NK-92 treated with Interleukin-12 subunit alpha and Interleukin-12 subunit beta, amount 100 ng/mL, for 24 hours (cell line): ENCODE measurements at places on chromosomes 7 and 10.

DNA sequence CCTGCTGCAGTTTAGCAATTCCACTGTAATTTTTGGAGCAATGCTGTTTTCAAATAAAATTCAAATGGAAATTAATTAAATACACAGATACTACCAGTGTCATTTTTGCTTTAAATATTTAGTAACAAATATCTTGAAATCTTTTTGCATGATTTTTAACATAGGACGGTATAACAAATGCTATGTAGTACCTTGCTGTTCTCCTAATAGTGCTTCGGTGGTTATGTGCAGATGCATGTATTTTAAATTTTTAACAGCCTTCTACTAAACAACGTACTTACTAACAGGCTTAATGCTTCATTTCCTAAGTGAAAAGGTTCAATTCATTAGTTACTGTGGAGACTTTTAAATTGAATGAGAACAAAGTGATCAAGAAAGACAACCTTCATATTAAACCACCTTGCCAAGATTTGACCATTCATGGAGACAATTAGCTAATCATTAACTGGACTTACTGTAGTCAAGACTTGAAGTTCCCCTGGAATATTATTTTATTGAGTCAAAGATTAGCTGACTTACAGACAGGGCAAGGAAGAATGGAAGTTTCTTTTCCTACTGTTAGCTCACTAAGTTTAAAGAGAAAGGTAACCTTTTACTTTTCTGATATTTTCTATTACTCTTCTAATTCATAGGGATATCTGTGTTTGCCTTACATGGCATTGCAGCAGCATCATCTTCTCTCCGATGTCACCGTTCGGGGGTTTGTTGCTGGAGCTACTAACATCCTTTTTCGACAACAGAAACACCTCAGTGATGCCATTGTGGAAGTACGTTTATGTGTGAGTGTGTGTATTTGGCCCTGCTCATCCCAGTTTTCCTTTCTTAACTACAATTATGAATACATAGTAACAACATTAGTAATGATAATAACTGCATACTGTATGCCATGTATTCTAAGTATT, 74.3 kb downstream of the AVL9 start:
- DNase-seq: no peak

DNA sequence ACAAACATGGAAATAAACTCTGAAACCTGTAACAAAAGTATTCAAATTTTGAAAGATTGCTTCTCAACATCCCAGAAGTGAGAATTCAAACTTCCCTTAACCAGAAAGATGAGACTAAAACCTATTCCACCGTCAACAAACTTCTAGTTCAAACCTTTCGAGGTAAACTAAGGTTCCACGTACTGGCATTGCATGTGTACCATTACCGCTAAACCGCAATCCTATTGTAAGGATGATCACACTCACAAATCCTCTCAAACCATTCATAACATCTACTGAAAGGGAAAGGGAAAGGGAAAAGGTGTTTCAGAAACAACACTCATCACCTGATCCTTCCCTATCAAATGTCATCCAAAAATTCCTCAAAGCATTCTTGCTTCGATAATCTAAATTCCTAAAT, 3.1 kb downstream of the SMURF1 start:
- DNase-seq: no peak

- DNase-seq: no peak
Measured at GRCh38 chr7:102096012-102096332, 190.7 kb upstream of the SH2B2 start.

DNA sequence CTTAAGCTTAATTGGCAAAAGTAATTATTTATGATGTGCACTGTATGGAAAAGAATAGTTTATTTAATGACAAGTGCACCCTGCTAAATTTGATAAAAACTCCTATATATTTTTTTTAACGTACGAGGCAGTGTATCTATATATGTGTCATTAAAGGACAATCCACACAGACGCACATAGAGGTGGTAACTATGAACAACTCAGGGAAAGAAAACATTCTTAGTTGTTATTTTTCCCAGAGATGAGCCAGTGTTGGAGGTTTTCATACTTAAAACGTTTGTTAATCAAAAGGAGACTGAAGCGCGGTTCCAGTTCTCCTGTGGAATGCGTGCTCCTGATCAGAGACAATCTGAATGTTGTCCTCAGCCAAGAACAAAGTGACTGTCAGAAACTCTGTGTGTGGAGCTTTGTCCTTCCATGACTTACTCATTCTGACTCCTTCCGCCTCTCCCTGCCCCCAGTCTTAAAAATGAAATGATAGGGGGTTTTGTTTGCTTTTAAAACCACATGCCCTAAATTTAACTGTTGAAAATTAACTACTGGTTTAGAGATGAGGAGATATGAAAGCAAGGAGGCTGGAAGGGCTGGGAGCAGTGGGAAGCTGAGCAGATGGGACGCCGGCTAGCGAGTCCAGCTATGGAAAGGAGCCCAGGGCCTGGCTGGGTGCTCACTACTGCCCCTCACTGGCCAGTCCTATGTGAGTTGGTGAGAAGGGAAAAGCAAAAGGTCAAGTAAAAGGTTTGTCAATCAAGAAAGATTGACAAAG, 99.6 kb downstream of the SVIL start:
- DNase-seq: no peak

- DNase-seq: no peak
Measured at GRCh38 chr7:108908456-108908855, 338.8 kb downstream of the DNAJB9 start.

DNA sequence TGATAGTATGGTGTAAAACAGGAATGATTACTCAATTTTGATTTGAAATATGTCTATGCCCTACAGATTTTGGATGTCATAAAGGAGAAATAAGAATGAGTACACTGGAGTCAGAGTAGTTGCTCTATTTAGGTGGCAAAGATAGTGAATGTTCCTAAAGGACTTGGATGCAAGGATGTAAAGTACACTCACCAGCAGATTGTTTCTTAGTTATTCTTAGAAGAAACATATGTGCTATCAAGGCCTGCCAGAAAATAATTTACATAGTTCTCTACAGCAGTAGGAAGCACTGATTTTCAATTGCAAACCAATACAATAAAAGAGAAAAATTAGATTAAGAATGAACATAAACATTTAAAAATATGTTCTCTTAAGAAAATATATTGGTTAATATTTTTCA, 259.4 kb downstream of the PPP1R3A start:
- no peak for DNase-seq

GRCh38 chr10:64507651-64508028, 986.4 kb downstream of the REEP3 start:
- no peak for DNase-seq
